IgD-negative memory B cell (primary cell): ENCODE measurements at places on chromosomes 2 and 18. TPM values are rescaled to one million over a fixed set of nuclear protein-coding genes. Genes with fewer than 3 reads are reported as not detected.

The POMC gene
- 10.1 TPM for polyA plus RNA-seq

The TDRD15 gene
- polyA plus RNA-seq, result 0.34 TPM

The RESP18 gene
- polyA plus RNA-seq, result not detected

The SLC9A2 gene
- polyA plus RNA-seq, result not detected
